ENCODE measurements at places on chromosomes 2 and 18.

DNA sequence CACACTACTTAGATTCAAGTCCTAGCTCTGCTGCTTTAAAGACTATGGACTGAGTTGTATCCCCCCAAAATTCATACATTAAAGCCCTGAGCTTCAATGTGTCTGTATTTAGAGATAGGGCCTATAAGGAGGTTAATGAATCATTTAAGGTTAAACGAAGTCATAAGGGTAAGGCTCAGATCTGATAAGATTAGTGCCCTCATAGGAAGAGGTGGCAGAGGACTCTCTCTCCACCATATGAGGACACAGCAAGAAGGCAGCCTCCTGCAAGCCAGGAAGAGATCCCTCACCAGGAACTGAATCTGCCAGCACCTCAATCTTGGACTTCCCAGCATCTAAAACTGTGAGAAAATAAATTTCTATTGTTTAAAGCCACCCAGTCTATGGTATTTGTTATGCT lies 3.1 kb upstream of the CYTIP start:
- DNase-seq, result no peak

DNA sequence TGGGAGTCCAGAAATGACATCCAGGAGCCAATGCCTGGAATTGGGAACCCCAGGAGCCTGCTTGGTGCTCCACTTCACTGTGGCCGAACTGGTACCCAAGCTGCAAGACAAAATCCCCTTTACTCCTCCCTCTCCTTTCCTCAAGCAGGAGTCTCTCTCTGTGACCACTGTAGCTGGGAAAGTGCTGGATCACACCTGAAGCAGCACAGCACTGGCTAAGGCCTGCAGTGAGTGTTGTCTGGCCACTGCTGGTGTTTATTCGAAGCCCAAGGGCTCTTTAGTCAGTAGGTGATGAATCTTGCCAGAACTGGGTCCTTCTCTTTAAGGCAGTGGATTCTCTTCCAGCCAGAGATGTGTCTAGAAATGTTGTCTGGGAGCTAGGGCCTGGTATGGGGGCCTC lies 26.4 kb downstream of the STPG4 start:
- DNase-seq, result no peak

GRCh38 chr2:181152701-181153100 lies 172.3 kb downstream of the UBE2E3 start:
- DNase-seq, result no peak

GRCh38 chr2:24382363-24383073 lies 22.2 kb upstream of the ITSN2 start:
- DNase-seq, result peak; percentile 46

- no peak for DNase-seq
Measured at GRCh38 chr18:54967786-54968185, 8.5 kb upstream of the CCDC68 start.

- DNase-seq, result no peak
Measured at GRCh38 chr2:3291750-3292149, 85.9 kb downstream of the EIPR1 start.

- no peak for DNase-seq
Measured at GRCh38 chr2:28436525-28437051, 43.9 kb downstream of the FOSL2 start.

DNA sequence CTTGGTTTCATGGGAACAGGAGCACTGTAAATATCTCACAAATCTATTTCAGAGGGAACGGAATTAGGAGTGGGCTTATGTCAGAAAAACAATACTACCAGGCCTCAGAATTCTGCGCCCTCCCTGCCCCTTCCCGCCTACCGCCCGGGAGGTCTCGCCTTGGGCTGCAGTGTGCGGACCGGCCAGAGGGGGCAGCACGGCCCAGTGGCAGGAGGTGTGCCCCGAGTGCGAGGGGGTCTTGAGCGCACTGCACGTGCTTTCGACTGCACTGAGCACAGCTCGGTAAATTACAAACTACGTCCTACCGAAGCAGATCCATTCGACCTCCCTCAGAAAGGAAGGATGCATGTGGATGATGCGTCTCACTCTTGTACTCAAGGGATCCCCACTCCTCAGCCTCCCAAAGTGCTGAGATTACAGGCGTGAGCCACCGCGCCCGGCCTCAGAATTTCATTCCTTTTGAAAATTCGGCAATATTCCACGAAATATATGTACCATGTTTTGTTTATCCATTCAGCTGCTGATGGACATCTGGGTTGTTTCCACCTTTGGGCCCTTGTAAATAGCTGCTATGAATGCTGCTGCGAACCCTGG lies 297.0 kb downstream of the BCL2 start:
- no peak for DNase-seq

DNA sequence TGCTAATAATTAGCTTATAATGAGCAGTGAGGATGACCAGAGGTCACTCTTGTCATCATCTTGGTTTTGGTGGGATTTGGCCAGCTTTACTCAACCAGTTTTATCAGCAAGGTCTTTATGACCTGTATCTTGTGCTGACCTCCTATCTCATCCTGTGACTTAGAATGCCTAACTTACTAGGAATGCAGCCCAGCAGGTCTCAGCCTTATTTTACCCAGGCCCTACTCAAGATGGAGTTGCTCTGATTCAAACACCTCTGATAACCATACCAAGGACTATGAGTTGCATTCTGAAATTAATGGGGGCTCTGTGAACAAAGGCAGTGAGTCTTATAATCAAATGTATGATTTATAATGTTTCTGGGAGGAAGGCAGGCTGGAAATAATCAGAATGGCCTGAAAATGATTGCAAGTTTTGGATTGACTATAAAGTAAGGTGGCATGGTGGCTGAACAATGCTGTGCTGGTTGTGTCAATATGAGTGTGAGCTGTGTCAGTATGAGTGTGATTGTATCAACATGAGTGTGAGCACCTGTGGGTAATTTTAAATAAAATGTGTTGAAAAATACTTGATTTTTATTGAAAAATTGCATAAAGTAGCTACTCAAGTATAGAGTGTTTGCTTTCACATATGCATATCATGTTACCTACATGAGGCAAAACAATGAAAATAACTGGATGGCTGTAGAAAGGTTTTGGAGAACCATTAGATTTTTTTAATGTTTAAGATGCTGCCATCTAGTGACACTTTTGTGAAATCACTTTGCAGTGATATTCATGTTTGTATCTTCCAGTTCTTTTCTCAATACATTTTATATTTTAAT lies 103.0 kb downstream of the KYNU start:
- no peak for DNase-seq

- no peak for DNase-seq
Measured at GRCh38 chr2:25821225-25822056, 56.8 kb downstream of the ASXL2 start.

DNA sequence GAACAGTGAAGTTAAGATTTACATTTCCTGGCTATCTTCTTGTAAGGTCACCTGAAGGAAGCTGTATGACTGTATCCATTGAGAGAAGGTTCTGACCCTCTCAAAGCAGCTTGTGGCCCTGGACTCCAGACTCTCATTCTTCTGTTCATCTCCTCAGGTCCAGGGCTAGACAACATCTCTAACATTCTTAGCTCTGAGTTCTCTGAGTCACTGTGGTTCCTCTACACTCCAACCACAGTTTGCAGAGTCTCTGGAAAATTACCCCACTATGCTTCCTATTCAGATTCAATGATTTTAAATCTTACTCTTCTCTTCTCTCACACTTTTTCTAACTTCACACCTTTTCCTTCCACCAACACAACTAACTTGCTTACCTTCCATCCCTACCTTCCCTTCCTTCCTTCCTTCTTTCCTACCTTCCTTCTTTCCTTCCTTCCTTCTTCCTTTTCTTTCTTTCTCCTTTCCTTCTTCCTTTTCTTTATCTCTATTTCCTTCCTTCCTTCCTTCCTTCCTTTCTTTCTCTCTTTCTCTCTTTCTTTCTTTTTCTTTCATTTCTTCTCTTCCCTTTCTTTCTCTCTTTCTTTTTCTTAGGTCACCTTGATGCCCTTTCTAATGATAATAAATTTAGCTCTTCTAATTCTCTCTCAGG lies 824.3 kb upstream of the ZEB2 start:
- DNase-seq, result no peak

GRCh38 chr2:233350708-233351107 lies 3.6 kb upstream of the DGKD start:
- DNase-seq, result no peak

DNA sequence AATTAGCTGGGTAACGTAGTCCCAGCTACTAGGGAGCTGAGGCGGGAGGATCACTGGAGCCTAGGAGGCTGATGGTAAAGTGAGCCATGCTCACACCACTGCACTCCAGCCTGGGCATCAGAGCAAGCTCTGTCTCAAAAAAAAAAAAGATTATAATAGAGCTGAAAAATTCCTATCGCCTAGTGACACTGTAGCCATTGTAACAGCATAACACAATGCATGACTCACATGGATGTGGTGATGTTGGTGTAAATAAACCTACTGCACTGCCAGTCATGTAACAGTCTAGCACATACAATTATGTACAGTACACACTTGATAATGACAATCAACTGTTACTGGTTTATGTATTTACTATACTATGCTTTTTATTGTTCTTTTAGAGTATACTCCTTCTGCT lies 39.6 kb downstream of the MGAT4A start:
- no peak for DNase-seq

DNA sequence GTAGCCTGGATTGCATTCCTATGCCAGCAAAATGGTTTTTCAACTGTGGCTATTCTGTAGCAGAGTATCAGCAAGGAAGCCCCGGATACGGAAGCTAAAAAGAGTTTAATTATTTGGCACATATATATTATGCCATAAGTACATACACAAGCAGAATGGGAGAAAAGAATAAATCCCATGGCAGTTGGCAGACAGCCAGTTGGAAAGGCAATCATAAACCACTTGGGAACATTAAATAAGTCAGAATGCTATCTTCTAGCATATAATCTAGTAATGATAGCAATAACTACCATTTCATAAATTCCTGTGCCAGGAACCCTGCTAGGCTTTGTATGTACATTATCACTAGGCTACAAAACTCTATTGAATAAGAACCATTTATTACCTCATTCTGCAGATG lies 26.0 kb downstream of the GALNT5 start:
- DNase-seq, result no peak

- DNase-seq, result no peak
Measured at GRCh38 chr2:3958969-3959368, 255.6 kb downstream of the DCDC2C start.

Data from stimulated activated CD4-positive, alpha-beta T cell treated with anti-CD3 and anti-CD28 coated beads, Interleukin-2, amount 100 ng/mL, for 48 hours (primary cell).